ENCODE measurements at places on chromosomes 5 and 9.

GRCh38 chr5:2206293-2207108, 323.8 kb upstream of the IRX4 start:
- DNase-seq, result no peak

DNA sequence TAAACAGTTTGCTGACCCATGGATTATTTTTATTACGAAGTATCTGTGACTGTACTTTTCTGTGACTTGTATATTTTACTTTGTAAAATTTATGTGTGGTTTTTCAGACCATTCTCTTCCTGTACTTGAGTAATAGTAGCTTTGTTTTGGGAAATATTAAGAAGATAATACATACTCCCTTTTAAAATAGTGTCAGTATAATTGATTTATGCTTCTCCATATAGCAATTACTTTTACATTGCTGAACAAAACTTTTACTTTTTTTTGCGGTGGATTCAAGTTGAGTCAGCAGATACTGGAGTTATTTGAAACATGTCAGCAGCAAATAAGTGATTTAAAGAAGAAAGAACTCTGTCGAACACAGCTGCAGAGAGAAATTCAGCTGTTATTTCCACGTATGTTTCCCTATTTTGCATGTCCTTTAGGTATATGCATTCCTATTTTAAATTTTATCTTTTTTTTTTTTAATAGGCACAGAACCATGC, 28.4 kb downstream of the TENT2 start:
- no peak for DNase-seq

DNA sequence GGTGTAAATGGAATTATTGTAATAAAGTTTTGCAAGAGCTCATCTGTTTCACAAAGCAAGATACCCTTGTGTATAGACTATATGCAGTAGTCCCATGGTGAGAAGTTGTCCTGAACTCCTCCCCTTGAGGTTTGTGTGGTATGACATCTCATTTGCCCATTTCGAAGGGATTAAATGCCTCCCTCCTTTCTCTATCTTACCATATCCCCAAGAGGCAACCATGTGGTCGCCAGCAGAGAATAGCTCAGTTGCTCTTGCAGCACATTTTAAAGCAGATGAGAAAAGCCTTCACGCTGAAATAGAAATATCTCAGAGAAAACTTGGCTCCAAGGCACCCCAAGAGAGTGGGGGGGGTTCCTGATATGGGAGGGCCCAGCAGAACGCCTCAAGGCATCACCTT, 4.6 kb downstream of the SEMA6A start:
- DNase-seq, result no peak

DNA sequence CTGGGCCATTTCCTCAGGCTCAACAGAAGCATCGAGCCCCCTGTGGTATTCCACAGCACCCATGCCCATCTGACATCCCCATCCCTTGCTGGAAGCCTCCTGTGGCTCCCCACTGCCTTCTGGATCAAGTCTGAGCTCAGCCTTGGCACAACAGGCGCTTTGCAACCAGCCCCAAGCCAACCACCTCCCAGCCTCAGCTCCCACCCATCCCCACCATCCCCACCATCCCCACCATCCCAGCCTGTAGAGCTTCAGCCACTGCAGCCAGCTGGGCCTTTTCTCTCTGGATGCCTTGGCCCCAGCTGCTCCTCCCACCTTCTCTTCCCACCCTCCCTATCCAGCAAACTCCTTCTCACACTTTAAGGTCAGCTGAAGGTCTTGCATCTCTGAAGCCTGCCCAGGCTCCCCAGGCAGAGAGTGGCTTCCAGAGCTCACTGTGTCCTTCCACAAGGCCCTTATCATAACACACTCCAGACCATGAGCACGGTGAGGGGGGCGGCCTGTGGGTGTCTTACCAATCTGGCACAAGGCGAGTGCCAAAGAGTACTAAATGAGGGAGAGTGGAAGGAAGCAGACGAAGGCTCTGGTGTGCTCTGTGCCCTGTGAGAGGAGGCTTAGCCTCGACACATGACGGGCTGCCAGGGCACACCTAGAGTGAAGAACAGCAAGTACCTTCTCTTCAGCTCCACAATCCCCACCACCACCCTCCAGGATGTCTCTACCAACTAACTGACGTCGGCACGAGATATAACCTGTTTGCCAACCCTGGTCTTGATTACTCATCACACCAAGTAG, 6.5 kb downstream of the HIGD2A start:
- DNase-seq, result no peak

- DNase-seq, result no peak
These were observed 205.2 kb downstream of the AOPEP start for GRCh38 chr9:94931740-94932139.

DNA sequence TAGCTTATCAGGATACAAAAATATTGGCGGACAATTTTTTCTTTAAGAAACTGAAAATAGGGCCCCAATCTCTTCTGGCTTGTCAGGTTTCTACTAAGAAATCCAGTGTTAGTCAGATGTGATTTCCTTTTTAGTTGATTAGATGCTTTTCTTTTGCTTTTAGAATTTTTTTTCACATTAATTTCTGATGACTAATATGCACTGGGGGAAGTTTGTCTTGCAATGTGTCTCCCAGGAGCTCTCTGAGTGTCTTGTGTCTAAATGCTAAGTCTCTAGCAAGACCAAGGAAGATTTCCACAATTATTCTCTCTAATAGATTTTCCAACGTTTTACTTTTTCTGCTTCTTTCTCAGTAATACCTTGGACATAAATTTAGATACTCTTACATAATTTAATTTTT, 559.8 kb upstream of the TYRP1 start:
- no peak for DNase-seq

DNA sequence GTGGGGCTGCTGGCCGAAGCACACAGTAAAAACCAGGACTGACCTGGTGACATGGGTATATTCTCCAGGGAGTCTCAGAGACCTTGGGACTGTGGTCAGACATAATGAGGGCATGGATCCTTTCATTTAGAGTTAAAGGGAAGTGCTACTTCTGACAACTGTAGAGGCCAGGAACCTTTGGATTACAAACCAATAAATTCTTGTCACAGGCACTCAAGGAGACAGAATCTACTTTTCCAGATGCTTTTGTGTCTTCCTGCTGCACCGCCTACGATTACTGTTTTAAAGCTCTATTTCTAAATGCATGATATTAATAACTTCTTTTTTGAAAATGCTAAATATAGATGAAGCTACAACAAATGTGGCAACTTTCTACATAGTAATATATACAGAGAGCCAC, 106.5 kb upstream of the LPAR1 start:
- DNase-seq, result no peak
